ENCODE measurements at places on chromosomes 11 and 22. TPM values are rescaled to one million over a fixed set of nuclear protein-coding genes. Genes with fewer than 3 reads are reported as not detected.

Gene DDX10
- 113 TPM for total RNA-seq

DNA sequence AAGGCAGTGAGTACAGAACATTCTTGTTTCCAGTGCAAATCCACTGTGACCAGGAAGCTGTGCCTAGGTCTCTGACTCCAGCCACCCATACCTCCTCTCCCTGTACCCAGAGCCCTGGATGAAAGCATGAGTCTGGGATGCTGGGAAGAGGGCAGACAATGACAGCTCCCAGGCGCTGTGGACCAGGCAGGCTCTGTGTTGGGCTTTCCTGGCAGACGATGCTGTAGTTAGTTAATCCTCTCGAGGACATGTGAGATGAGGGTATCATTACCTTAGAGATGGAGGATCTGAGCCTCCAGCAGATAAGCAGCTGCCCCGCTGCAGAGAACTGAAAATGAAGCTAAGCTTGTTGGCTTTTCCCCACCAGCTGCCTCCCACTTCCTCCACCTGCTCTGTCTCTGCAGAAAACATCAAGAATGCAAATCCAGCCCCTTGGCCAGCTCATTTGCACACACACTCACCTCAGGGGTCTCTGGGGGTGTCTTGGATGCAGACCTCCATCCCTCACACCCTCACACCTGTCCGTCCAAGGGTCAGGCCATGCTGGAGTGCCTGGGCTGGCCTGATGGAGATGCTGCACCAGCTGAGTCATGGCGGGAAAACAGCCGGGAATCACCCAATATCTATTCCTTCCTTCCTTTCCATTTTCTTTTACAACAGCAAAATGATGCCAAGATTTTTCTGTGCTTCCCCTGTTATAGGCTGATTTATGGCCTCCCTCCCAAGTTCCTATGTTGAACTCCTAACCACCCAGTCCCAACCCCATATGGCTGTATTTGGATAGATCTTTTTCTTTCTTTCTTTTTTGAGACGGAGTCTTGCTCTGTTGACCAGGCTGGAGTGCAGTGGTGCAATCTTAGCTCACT, 94.9 kb upstream of the SEPTIN5 start:
- no peak for DNase-seq

- no peak for DNase-seq
These were observed 13.2 kb upstream of the SHANK2 start for GRCh38 chr11:71265559-71266092.

DNA sequence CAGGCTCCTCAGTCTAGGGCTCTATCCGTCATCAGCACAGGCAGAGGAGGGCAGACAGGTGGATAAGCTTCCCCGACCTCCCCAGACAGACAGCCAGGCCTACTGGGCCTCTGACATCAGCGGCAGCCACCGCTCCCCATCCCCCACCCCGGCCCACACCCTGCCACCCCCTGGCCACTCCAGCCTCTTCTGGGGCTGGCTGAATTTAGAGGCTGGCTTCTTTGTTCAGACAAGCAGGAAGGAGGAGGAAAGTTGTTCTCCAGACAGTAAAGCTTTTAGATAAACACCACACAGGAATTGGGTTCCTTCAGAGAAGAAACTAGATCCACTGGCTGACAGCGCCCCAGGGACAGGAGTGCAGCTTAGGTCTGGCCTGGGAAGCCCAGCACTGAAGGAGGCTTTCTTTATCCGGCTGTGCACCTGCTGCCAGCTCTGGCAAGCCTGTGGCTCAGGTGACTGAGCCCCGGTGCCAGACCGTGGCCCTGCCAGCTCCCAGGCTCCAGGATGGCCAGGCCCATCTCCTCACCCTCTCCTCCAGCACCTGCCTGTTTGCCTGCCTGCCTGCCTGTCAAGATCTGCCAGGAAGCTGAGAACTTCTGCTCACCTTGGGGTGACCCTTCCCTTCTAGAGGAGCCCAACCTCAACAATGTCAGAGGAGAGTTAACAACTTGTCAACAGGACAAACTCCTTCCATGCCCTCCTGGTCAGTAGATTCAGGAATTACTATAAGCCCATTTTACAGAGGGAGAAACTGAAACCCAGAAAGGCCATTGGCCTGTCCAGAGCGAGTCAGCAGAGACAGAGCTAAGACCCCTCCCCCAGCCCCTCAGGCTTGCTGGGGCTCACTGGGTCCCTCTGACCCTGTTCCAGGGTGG, 44.0 kb upstream of the KLHL35 start:
- DNase-seq = no peak

GRCh38 chr11:77125695-77126094, 2.4 kb upstream of the MYO7A start:
- DNase-seq = no peak

DNA sequence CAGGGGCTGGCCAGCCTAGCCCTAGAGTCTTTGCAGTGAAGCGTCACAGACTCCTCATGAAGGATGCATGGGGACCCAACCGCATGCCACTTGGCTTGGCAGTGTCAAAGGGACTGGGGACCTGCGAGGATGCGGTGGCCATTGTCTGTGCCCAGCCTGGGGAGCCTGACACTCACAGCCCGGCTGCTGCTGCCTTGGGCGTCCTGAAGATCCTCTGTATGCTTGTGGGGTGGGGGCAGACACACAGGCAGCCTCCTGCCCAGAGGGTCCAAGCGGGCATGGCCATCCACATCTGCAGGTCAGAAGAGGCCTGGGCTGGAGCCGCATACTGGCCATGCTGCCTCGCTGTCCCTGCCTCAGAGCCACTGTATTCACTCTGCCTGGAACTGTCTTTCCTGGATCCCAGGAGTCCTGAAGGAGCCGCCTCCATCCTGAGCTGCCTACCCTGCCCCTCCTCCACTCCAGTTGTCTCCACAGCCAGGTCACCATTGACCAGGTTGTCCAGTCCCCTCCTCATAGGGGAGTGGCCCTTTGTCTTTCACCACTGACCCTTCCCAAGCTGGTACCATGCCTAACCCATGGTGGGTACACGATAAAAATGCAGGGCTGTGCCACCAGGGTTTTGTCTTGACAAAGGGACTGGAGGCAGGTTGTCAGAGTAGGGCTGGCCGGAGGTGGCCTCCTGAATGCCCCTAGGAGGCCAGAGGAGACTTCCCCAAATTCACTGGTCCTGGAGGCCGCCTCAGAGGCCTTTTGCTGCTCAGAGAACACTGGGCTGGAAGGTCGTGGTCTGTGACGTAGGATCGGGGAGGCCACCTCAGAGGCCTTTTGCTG, 107.0 kb downstream of the KCNQ1OT1 start:
- no peak for DNase-seq

Gene APOL1
- 0.14 TPM for total RNA-seq

Gene DYNC2H1
- 23.5 TPM for total RNA-seq

- no peak for DNase-seq
These were observed 563 bp downstream of the MDK start for GRCh38 chr11:46381819-46382645.

DNA sequence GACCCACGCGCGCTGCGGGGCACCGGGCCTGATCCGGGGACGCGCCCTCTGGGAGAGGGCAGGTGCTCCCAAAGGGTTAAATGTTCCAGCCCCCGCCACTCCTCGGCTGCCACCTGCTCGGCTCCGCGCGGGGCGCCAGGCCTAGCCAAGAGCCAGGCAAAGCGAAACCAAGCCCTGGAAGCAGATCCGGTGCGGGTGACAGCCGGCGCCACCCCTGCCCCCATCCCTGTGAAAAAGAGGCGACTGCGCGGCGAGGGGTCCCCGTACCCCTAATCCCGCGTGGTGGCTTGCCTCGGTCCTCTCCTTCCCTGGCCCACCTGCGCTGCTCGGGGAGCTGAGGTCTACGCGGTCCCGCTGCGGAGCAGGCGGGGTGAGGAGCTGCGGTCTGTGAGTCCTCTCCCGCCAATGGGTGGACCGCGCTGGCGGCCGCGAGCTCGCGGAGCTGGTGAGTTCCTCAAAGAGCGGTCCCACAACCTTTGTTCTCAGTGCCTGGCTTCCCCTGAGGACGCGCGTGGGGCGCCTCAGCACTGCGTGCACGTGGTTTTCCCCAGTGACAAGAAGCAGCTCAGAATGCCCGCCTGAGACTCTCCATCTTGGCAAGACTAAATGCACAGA, at the start of gene ME3:
TSS of gene ME3 (minus strand) at position 610 of the 615 bp plus-strand sequence.
- no peak for DNase-seq

DNA sequence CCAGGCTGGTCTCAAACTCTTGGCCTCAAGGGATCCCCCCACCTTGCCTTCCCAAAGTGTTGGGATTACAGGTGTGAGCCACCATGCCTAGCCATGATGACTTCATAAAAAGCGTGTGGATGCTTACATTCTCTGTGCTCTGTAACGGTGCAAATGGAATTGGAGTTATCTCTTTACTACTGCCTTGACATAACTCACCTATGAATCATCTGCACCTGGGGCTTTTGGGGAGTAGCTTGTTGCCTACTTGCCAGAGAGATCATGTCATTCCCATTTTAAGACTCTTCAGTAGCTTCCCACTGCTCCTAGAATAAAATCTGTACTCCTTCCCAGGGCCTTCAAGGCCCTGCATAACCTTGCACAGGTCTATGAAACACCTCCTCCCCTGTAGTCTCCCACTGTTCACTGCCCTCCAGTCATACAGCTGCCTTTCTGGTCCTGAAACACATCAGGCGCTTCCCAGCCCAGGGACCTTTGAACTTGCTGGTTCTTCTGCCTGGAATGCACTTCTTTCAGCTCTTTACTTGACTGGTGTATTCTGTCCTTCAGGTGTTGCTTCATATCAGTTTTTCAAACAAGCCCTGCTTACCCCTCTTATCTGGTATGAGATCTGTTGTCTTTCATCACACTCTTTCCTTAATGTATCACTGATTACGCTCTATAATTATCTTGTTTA, 19.6 kb upstream of the MOGAT2 start:
- DNase-seq = peak; percentile 47

Gene CALCA
- not detected for total RNA-seq

- DNase-seq = no peak
These were observed 86.9 kb upstream of the FAT3 start for GRCh38 chr11:92137747-92138146.

GRCh38 chr11:80163011-80163410, 722.2 kb upstream of the TENM4 start:
- peak; percentile 68 for DNase-seq

Gene LRRN4CL
- total RNA-seq = 0.81 TPM

DNA sequence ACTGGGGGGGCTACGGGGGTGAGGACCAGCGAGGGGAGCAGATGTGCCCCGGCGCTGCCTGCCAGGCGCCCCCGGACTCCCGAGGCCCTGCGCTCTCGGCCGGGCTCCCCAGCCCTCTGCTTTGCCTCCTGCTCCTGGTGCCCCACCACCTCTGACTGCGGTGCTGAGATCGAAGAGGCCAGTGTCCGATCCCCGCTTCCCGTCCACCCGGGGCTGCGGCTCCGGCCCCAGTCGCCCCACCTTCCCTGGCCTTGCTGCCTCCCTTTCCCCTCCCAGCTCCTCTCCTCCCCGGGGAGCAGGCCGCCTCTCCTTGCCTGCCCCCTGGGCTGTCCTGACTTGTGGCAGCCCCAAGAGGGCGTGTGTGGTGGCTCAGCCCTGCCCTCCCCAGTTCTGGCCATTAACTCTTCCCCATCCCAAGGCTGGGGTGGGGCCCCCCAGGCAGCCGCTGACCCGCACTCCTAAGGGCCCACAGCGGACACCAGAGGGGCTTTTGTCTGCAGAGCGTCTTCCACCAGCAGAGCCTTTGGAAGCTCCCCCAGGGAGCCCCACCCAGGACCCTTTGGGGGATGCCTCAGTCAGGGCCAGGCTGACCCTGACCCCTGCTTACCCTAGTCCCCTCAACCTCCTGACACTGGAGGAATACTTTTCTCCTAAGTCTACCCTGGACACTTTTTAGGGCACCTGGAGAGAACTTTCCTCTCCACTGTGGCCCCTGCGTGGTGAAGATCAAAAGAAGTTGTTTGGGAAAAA, 16.6 kb downstream of the RTN4RL2 start:
- no peak for DNase-seq

Gene FAM118A
- 16.7 TPM for total RNA-seq

DNA sequence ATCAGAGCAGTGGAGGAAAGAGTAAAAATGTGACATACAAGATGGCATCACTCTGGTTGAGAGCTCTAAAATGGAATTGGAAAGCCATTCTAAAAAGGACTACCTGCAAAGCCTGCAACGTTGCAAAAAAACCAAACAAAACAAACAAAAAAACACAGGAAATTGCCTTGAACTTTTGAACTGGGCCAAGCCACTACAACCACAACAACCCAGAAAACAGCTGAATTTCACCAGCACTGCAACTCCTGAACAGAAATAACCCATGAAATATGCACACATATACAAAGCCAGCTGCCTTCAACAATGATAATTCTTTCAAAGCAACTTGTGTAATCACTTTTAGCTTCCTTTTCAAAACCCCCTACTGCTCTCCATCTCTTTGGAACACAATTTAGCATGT, 326.6 kb upstream of the LRRC4C start:
- DNase-seq = no peak

DNA sequence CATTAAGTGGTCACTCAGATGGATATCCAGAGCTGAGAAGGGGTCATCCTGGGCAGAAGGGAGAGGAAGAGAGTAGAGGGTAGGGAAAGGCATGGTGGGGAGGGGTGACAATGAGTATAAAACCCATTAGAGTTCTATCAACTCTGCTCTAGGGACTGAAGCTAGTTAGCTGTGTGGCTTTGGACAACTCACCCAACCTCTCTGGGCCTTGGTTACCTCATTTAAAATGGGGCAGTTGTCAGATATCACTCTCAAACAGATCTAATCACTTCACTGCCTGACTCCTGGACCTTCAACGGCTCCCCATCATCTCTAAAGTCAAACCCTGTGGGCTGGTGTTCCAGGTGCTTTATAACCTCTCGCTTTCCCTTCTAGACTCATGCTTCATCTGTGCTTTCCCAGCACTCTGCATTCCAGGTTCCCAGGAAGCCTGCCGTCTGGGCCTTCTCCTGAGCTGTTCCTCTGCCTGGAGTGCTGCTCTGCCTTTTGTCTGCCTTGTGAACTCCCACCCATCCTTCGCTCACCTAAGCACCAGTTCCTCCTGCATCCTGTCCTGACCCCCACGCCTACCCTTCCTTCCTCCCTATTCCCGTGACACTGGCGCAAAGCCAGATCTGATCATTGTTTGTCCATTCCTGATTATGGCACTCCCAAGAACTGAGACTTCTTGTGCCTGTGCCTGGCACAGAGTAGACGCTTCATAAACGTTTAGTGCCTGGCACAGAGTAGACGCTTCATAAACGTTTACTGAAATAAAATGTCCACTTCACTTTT, 22.3 kb upstream of the KCNJ11 start:
- no peak for DNase-seq

- no peak for DNase-seq
These were observed 717 bp upstream of the ZNF202 start for GRCh38 chr11:123742031-123742723.

Gene DENND5A
- 61.1 TPM for total RNA-seq

Measured in MCF 10A (cell line).